ENCODE measurements at places on chromosomes 12 and 14.
A peak's percentile ranks its signal among the peaks of the same experiment; 100 is the strongest.

DNA sequence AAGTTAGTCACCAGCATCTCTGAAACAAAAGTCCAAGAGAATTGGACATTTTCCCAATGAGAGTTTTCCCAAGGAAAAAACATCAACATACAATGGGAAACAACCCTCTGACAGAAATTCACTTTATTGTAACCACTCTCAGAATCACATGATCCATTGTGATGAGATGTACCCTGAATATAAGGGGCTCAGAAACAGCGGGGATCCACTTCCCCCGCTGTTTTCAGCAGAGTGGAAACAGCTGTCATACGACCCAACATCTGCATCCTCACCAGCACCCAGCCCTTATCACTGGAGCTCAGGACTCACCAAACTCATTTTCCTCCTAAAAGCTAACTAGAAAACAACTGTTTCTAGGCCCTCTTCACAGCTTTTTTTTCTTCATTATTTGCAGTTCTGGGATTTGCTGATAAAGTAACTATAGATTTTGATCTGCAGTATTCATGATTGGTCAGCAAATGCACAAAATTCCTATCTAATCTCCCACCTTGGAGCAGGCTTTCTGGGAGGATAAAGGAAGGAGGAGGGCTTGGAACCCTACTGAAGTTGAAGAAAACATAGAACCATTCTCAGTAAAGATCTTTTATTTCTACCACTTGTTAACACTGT lies 31.3 kb downstream of the CORO1C start:
- no peak for DNase-seq

GRCh38 chr14:101075025-101075800 lies 171.7 kb upstream of the RTL1 start:
- peak; percentile 51 for DNase-seq

GRCh38 chr14:73290279-73290678 lies 53.0 kb downstream of the PAPLN start:
- DNase-seq = no peak

DNA sequence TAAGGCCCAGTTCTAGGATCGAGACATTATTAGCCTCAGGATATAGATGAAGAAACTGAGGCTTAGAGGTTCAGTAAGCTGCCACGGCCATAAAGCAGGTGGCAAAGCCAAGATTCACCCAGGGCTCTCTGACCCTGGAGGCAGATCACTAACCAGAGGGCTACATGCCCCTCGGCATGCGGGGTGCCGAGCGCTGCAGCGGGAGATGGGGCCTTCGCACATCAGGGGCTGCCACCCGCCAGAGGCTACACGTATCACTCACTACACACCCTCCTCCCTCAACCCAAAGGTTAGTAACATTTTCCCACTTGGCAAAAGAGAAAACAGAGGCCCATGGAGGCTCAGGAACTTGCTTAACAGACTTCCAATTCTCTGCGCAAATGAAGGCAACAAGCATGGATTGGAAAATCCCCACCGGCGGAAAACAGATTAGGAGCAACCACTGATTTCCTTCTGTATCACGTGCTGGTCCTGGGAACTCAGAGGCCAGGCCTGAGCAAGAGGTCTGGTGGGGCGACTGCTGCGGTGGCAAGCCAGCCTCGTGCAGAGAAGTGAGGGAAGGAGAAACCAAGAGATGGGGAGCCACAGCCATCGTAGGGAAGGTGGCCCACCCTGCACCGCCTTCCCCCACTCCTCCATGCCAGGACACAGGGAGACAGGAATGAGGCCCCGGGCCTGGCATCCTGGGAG lies 6.0 kb downstream of the CCDC85C start:
- peak; percentile 70 for DNase-seq

DNA sequence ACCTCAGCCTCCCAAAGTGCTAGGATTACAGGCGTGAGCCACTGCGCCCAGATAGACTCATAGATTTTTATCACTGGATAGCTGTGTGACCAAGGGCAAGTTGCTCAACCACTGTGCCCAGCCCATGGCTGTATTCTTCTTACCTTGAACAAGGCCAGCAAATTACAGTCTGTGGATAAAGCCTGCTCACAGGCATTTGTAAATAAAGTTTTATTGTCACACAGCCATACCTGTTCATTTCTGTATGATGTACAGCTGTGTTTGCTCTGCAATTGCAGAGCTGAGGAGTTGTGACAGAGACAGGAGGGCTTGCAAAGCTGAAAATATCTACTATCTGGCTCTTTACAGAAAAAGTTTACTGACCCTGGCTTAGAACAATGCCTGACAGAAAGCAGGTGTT lies 35.2 kb upstream of the LHX5 start:
- DNase-seq = no peak

GRCh38 chr12:65313719-65314317 lies 35.3 kb downstream of the MSRB3 start:
- DNase-seq = no peak

GRCh38 chr14:70048313-70048654 lies 140.5 kb downstream of the SLC8A3 start:
- DNase-seq = no peak

GRCh38 chr14:77562681-77563080 lies 53.8 kb downstream of the SPTLC2 start:
- DNase-seq = no peak

DNA sequence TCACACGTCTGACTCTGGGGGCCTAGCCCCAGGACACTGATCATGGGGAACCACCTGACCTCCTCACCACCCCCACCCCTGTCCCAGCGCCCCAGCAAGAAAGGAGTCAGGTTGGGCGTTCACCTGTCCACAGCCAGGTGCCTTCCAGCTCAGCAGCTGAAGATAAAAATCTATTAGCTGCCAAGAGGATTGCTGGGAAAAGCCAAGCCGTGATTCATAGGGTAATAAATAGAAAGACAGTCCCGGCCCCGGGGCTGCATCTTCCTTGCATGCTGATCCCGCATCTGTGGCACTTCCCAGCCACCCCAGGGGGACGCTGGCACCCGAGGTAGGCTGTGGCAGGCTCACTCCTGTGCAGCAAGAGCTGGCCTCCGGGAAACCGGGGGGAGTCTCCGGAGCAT lies 70.2 kb upstream of the NCOR2 start:
- peak; percentile 68 for DNase-seq

- no peak for DNase-seq
Measured at GRCh38 chr12:105982022-105982421, 156.7 kb downstream of the NUAK1 start.

- DNase-seq = no peak
Measured at GRCh38 chr12:24349051-24349799, 399.8 kb upstream of the SOX5 start.

DNA sequence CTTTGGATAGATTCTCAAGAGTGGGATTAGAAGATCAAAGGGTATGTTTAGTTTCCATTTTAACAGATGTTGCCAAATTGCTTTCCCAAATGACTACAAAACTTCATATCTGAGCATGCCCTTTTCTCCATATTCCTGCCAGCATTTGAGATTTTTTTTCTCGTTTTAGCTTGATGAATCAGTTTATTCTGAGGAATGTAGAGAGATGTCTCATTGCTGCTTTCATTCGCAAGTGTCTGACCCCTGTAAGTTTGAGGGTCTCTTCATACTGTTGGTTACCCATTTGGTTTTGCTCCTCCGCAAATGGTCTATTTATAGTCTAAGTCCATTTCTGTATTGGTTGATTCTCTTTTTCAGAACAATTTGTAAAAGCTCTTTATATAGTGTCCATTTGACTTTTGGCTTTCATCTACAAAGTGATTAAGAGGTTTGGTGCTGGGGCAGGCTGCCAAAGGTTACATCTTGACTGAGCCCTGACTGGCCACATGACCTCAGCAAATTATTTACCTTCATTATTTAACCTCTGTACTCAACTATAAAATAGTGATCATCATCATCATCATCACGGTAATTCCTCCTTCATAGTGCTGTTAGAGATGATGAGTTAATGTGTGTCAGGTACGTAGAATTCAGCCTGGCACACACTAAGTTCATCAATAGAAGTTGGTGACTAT lies 33.6 kb downstream of the HCAR2 start:
- DNase-seq = no peak

DNA sequence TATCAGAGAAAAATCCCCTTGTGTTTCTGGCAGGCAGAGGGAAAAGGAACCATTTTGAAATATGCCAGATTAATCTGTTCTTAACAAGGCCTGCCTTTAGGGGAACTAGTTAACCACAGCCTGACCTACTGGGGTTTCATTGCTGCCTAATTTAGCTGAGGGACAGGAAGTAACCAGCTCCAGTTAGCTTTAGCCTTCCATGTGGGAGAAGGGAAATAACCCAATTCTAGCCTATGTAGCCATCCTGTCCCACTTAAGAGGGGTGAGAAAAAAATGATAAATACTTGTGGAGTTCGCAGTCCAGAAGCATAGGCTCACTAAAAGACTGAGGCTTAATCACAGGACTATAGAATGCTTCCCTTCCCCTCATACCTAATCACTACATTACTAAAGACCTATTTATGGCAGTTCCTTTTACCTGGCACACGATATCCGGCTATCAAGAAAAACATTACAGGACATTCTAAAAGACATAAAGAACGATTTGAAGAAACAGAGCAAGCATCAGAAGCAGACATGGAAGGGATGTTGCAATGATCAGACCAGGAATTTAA lies 22.8 kb downstream of the COX8C start:
- DNase-seq = no peak

GRCh38 chr12:115636546-115636945 lies 640.9 kb downstream of the MED13L start:
- DNase-seq = no peak

DNA sequence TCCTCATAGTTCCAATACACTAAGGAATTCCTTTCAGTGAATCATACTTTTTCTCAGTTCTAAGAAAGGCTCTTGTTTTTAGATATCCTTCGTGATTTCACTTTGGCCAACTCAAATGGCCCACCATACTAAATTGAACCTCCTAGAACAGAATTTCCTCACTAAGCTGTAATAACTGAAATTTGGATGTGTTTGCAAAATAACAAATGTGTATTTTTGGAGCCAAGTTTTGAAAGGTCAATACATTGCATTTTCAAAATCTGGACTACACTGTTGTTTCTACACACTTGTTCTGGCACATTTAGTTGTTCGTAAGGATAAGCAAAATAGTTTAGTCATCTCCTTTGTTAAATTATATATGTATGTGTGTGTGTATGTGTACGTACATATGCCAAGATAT lies 439.0 kb upstream of the STXBP6 start:
- no peak for DNase-seq

GRCh38 chr12:17079251-17079909 lies 473.4 kb upstream of the LMO3 start:
- no peak for DNase-seq

GRCh38 chr14:57659052-57659451 lies 165.4 kb upstream of the CCDC198 start:
- no peak for DNase-seq

DNA sequence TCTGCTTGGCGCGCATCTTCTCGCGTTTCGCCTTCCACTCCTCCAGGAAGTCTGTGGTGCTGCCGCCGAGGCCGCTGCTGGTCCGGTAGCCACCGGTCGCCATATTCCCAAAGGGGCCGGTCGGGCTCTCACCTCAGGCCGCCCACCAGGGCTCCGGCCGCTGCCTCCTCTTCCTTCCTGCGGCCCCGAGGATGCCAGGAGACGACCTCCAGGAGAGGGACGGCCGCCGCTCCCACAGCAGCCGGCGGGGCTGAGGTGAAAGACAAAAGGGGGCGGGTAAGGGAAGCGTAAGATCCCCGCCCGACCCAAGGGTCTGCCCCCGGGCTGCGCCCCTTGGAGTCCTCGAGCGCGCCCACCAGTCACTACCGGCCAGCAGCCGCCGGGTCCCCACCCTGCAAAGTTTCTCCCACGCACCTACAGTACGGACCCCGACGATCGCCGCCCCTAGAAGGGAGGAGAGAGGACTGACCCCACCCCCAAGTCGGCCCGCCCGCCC lies 574 bp downstream of the PAWR start:
- DNase-seq = no peak

GRCh38 chr14:101098177-101098576 lies 194.7 kb upstream of the RTL1 start:
- DNase-seq = no peak

GRCh38 chr14:90454041-90455000 lies 57.5 kb downstream of the CALM1 start:
- peak; percentile 79 for DNase-seq

DNA sequence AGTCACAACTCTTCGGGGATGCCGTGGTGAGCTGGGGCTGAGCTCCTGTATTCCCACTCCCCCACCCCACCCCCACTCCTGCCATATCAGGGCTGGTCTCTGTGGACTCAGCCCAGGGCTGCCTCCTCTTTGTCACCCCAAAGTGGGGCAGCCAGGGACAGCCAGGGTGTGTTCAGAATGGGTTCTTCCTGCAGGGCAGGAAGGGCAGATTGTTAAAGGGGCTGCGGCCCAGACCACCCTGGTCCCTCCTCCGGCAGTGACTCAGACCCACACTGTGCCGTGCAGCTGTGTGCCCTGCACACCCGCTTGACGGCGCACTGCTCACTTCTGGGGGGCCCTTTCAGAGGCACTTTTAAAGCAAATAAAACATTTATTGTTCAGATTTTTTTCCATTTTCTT lies 9.3 kb downstream of the SLC48A1 start:
- no peak for DNase-seq

DNA sequence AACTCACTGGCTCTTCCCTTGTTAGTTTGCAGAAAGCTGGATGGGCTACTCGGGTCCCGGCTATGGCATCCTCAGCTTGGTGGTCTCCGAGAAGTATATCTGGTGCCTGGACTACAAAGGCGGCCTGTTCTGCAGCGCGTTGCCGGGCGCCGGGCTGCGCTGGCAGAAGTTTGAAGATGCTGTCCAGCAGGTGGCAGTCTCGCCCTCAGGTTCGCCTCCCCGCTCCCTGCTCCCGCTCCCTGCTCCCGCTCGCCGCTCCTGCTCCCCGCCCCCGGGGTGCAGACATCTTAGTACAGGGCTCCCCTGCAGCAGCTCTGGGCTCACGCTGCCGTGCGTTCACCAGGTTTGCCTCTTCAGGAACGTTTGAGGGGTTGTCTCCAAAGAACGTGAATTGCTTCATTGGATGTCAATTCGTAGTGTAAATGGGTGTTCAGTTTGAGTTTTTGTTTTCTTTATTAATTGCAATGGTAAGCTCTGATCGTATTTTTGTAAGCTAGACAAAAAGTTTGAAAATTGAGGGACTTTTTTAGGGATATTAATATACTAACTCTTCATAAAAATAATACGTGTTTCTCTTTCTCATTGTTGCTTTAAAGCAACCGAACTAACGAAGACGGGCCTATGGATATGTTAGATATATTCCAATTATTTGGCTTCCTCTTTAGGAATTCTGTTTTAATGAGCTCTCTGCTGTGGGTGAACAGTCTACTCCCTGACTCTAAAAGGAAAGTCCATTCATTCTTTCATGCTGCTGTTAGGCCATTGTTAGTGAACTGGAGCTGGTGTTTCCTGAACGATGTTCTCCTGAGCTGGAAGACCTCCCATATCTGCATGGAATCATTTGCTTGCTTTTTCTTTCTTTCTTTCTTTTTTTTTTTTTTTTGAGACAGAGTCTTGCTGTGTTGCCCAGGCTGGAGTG lies 71.3 kb downstream of the ANKRD9 start:
- DNase-seq = peak; percentile 91

DNA sequence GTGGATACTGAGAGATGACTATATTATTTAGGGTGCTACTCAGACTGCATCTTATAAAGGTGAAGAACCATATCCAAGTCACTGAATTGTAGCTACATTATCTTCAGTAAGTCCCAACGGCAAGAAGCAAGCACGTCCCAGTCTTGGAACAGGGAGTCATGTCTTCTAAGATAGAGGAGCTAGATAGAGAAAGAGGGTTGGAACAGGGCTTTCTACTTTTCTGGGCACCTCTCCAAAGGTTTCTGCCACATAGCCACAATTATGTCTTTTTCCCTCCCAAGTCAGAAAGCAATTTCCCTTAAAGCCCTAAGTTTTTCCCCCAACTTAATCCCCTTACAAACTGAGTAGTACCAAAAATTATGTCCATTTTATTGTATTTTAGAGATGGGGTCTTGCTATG lies 22.4 kb downstream of the MAPK1IP1L start:
- DNase-seq = no peak

All from Right ventricle myocardium inferior (tissue), 1 donor.